Stimulated activated CD8-positive, alpha-beta memory T cell treated with anti-CD3 and anti-CD28 coated beads, Interleukin-2, amount 100 ng/mL, for 1 hour (primary cell): ENCODE measurements at places on chromosomes 3 and 15.

DNA sequence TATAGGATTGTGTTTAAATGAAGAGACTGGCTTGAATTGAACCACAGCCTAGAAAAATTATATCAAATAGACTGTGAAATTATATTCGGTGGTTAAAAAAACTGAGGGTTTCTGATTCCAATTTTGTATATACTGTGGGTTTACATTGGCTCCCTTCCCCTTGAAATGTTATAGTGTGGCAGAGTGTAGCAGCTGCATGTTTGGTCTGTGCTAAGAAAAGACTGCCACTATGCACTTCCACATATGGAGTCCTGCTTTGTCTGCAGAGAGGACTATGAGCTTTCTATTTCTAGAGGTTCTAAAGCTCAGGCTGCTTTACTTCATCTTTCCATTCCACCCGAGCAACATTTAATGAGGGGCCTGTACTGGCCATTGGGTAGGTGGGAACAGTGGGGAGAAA, 112.3 kb downstream of the P3H2 start:
- DNase-seq, result no peak

DNA sequence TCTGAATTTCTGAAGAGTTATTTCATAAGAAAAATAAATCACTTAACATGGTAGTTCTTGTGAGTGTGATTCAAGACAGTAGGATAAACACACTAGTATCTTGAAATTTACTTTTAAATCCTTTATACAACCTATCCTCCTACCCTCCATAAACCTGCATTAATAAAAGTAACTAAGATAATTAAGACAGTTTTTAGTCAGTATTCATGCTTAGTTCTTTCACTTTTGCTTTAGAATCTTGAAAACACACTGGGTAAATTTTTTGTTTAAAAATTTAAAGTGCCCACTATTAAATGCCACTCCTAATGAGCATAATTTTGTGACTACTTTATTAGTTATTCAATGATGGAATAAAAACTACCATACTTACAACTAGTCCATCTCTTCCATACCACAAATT, 28.8 kb downstream of the GOLIM4 start:
- no peak for DNase-seq

GRCh38 chr15:92934716-92935115, 34.6 kb downstream of the CHD2 start:
- DNase-seq, result no peak

DNA sequence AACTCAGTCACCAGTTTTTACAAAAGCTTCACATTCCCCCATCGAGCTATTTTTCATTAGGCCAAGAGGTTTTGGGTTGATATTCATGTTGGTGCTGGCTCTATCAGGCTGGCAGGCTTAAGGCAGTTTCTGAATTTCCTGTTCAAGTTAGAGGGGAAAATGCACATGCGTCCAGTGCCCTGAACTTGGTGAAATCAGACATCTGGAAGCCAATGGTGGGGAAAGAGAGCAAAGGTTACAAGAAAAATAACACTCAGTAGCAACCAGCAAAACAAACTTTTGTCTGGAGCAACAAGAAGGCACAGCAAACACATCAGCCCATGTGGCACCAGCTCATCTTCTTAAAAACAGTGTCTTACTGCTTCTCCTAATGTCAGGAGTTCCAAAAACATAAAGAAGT, 155.6 kb upstream of the TSC22D2 start:
- no peak for DNase-seq

DNA sequence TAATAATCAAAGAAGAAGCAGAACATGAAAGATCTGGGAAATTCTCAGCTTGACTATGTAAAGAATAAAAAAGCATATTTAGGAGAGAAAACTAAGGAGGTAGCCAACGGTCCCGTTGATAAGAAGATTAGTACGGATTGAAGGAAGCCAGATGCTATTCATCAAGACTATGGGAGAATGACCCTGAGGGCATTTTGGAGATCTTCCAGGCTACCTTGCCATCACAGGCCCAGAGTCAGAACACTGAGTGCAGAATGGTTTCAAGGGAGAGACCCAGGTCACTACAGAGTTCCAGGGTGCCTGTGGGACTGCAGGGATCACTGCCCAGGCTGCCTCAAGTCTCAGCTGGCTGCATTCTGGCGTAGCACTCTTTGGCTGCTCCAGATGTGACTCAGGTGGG, 752.9 kb upstream of the ARPP21 start:
- DNase-seq, result no peak

- DNase-seq, result no peak
These were observed 329.5 kb downstream of the DOCK3 start for GRCh38 chr3:51004235-51004634.
